Pons (tissue), 1 donor: ENCODE measurements at places on chromosomes 4 and X.

DNA sequence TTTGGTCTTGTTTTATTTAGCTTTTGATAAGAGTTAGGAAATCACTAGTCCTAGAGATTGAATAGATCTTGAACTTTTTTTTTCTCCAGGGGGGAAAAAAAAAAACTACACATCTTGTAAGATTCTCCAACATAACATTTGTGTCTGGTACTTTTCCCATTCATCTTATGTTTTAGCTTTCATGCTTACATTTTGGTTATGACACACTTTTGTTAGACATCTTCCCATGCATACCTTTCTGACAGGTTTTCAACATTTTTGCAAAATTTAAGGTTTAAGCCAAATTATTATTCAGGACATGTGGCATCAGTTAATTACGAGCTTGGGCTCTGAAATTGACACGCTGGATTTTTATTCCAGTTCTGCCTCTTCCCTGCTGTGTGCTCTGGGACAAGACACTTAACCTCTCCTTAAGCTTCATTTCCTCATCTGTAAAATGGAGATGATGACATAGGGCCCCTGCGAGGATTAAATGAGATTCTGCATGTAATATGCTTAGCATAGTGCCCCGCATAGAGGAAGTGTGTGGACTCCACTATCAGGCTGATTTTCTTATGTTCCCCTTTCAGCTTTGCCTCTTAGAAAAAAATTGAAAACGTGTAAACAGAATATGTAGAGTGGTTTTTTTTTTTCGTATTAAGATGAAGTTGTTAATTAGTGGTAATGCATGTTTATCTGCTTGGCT, 5.3 kb downstream of the KIT start:
- no peak for DNase-seq

- DNase-seq = peak; percentile 43
Observed at GRCh38 chrX:37926700-37927099, 79.3 kb upstream of the DYNLT3 start.

GRCh38 chr4:69493515-69493914, 2.2 kb downstream of the UGT2B4 start:
- no peak for DNase-seq

GRCh38 chr4:84389406-84389805, 109.7 kb downstream of the NKX6-1 start:
- DNase-seq = no peak

GRCh38 chr4:155578219-155578618, 88.4 kb upstream of the GUCY1A1 start:
- no peak for DNase-seq
